ENCODE measurements at places on chromosomes 4 and X.

- no peak for DNase-seq
Measured at GRCh38 chr4:108433832-108434231, 186.5 kb upstream of the RPL34 start.

- no peak for DNase-seq
Measured at GRCh38 chrX:8635812-8636211, 96.1 kb downstream of the ANOS1 start.

DNA sequence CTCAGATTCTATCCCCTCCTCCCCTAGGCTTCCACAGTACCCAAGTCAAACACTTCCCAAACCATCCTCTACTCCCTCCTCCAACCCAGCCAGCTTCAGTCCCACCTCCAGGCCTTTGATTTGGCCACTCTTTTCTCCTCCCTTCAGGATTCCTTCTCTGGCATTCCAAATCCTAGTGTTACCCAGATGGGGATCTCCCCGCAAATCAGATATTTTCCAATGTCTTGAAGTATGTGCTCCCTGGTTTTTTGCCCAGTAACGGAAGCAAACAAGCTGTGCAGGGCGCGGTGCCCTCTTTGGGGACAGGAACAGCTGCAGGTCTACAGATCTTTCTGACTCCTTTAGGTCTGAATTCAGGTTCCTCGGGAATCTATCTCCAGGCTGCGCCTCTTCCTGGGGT, 2.2 kb upstream of the SYN1 start:
- no peak for DNase-seq

DNA sequence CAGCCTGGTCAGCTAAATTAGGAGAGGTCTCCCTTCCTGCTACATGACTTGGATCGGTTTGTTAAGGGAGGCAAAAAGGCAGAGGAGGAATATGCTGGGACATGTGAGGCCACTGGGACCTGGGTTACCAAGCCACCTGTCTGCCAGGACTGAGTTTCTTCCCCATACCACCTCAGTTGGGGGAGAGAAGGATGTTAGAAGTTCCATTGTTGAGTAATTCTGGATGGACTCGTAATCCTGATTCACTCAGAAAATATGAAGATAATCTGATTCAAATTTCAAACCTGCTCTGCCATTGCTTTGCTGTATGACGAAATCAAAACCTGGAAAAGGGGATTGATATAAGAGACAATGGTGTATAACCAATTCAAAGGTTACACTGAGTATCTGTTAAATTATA, 97.4 kb upstream of the S100G start:
- no peak for DNase-seq

GRCh38 chr4:145824463-145824862, 114.2 kb downstream of the ZNF827 start:
- DNase-seq = no peak

- DNase-seq = no peak
Measured at GRCh38 chrX:25519258-25519657, 503.5 kb upstream of the ARX start.

GRCh38 chr4:1293531-1293941, 3.8 kb downstream of the MAEA start:
- peak; percentile 73 for DNase-seq

- DNase-seq = no peak
Measured at GRCh38 chrX:69311936-69312670, 146.8 kb upstream of the PJA1 start.

- DNase-seq = no peak
Measured at GRCh38 chrX:153727123-153727931, 2.7 kb downstream of the ABCD1 start.

DNA sequence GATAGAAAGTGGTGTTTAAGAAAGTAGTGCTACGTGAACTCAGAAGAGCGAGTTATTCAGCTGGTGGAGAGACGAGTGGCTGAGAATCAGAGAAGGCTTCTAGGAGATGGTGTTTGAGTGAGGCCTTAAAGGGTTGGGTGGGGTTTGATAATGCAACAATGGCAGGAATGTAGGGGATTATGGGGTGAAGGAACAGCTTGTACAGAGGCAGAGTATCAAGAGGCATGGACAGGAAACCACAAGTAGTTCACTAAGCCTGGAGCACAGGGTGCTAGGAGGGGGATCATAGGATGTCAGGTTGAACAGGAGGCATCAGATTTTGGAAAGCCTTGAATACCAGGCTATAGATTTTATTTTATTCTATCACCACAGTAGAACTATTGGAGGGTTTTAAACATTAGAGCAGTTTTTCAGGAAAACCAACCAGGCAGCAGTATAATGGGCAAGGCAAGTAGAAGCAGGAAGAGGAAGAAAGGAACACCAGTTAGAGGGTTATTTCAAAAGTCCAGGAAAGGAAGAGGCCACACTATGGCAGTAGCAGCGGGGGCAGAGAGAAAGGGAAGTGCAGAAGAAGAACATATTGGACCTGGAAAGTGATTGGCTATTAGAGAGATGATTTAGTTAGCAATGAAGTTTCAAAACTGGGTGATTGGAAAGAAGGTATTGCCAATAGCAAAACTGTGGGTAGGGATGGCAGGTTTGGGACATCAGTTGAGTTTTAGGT, 99.2 kb downstream of the DOCK11 start:
- no peak for DNase-seq

DNA sequence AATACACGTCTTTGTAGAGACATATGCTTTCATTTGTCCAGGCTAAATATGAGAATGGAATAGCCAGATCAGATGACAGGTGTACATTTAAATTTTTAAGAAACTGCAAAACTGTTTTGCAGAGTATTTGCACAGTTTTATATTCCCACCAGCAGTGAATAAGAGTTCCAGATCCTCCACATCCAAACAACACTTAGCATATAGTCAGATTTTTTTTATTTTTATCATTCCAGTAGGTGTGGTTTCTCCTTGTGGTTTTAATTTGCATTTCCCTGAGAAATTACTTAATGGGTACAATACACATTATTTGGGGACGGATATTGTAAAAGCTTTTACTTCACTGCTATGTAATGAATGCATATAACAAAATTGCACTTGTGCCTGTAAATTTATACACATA, 56.7 kb upstream of the IRF2 start:
- peak; percentile 78 for DNase-seq

- DNase-seq = no peak
Measured at GRCh38 chrX:43813898-43814297, 68.4 kb downstream of the MAOB start.

- DNase-seq = no peak
Measured at GRCh38 chrX:115419069-115419468, 129.6 kb downstream of the LUZP4 start.

DNA sequence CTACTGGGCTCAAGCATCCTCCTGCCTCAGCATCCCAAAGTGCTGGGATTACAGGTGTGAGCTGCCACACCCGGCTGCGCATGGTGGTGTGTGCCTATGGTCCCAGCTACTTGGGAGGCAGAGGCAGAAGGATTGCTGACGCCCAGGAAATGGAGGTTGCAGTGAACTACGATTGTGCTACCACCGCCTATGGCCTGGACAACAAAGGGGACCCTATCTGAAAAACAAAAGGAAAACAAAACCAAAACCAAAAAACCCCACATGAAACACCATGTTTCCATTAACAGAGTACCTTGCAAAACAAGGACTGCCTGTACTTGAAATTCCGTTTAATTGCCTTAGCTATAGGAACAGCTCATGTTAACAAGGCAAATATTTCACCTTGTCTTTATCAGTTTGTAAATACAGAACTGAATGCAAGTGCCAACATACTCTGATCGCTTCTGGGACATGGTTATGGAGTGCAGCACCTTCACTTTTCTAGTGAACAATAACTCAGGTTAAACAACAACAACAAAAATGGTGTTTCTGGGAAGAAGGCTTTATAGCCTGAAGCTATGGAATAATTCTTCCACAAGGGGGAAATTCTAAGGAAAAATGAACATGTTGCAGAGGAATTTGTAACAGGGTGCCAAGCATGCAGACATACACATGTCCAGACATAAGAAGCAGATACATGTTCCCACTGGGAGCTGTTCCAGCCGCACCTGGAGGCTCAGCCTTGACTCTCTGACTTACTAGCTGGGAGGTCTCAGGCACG, 73.2 kb upstream of the STS start:
- no peak for DNase-seq

DNA sequence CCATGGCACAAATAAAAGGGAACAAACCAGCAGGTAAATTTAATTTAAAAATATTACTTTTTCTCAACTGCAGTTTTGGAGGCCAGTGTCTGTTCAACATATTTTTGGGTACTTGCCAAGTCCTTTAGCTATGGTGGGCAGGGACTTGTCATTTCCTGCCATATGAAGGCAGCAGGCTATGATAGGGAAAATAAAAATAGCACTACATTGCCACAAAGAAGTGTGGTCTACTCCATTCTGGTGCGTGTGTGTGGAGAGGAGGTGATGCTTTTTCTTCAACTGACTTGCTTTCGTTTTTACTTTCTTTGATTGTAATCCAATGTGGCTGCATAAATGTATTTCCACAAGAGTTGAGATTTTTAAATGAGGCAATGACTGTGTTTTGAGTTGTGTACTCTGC, 17.2 kb downstream of the GPR174 start:
- no peak for DNase-seq

GRCh38 chr4:108236264-108236663, 67.5 kb upstream of the LEF1 start:
- DNase-seq = no peak

GRCh38 chr4:169745291-169745690, 12.5 kb downstream of the HPF1 start:
- DNase-seq = no peak

DNA sequence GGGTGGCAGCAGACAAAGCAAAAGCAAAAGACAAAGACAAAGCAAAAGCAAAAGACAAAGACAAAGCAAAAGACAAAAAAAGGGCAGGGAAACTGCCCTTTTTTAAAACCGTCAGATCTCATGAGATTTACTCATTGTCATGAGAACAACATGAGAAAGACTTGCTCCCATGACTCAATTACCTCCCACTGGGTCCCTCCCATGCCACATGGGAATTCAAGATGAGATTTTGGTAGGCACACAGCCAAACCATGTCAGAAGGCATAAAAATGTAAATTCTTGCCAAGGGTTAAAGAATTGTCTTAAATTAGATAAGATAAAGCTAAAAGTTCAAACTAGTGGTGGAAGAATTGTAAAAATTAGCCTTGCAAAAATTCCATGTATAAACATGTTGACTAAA, 419.7 kb downstream of the TRAM1L1 start:
- DNase-seq = no peak

GRCh38 chr4:187118602-187119120, 395.0 kb upstream of the FAT1 start:
- DNase-seq = no peak

- no peak for DNase-seq
Measured at GRCh38 chr4:170214101-170214500, 124.3 kb upstream of the AADAT start.

GRCh38 chr4:109094056-109094455, 208.4 kb downstream of the COL25A1 start:
- DNase-seq = no peak

DNA sequence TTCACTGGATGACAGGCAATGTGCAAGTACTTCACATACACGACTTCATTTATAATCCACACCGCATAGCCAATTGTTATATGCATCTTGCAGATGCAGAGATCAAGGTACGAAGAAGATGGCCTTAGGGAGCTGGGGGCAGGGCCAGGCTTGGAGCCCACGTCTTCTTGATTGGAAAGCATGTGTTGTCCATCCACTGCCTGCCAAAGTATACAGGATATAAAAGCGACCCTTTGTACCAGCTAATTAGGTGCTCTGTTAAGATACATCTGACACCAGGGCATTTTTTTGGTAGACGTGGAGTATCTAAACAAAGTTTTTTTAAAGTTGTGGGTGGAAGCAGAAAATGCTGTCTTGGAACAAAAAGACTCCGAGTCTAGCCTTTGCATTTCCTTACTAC, 1.4 kb downstream of the C4orf36 start:
- no peak for DNase-seq

DNA sequence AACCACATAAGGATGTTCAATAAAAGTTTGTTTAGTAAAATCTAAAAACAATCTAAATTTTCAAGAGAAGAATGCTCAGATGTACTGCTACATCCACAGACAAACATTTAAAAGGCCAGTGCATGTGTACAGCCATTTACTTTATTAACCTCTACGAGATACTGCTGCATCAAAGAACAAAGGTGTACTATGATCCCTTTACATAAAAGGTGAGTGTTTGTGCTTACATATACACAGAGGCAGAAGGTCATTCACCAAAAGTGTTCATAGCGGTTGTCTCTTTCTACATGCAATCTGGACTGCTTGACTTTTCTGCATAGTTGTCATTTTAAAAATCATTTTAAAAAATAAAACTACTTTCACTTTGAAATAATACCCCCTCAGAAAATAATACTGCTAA, 81.7 kb downstream of the AFAP1 start:
- no peak for DNase-seq

DNA sequence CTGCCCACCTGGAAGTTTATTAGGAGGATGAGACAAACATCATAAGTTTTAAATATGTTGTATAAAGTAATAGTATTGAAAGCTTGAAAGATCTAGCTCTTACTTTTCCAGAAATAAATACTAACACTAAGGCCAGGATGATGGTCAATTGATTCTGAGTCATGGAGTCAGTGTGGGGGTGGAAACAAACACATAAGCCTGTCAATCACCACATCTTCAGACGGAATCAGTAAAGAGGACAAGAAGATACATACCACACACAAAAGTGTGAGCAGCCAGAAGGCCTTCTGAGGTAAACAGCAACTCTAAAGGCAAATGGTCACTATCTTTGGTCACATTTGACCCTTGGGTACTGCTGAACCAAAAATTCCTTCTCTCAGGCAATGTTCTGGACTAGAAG, 365.0 kb upstream of the RASGEF1B start:
- no peak for DNase-seq

- DNase-seq = no peak
Measured at GRCh38 chrX:153635788-153636668, 11.0 kb upstream of the DUSP9 start.

DNA sequence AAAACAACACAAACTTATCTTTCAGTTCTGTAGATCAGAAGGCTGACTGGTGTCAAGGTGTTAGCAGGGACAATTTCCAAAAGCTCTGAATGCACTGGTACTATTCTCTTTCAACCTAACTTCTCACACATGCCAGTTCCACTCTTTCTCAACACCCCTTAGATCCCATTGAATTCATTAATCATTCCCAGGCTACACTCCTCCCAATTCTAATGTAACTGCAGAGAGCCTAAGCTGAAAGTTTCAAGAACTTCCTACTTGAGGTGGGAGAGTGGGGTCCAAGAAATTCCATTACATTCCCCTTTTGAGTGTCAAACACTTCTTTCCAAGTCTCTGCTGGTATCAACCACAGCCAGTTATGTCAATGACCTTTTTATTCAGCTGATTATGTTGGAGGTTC, 142.0 kb downstream of the ADAMTS3 start:
- no peak for DNase-seq

DNA sequence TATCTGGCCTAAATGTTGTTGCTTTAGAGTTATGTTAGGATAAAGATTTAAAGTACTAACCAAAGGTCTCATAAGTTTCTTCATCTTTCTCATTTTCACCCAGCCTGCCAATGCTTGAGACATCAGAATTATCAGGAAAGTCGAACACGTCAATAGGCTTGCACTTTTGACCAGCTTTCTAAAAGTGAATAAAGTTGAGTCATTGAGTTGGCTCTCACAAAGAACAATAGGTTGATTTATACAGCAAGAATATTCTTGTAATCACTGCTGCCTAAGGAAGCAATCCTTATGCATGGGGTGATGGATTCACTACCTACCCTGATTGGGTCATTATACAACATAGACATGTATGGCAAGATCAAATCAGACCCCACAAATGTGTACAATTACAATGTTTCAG, 5.0 kb downstream of the CENPU start:
- DNase-seq = no peak

GRCh38 chrX:109997786-109998452, 5.0 kb upstream of the TMEM164 start:
- DNase-seq = peak; percentile 87

All from NCI-H526 (cell line).